ENCODE measurements at places on chromosomes 1 and 21.

- DNase-seq = no peak
Observed at GRCh38 chr1:31902510-31902860, 35.7 kb downstream of the PTP4A2 start.

- no peak for DNase-seq
Observed at GRCh38 chr1:119040906-119041305, 52.8 kb upstream of the TBX15 start.

DNA sequence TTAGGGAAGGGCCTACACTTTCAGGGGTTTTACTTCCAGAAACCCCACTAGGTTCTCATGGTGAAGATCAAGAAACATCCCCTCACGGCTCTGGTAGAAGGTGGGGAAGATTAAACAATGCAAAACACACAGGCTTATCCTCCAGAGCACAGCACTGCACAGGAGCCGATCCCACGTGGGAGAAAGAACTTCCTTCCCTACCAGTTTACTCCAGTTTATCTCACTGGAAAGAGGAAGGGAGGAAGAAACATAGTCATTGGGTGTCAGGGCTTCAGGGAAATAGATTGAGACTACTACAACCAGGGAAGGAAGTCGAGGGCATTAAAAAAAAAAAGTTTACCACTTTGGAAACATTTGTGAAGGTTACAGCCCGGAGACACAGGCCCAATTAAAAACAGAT lies 164.4 kb downstream of the NTPCR start:
- DNase-seq = peak; percentile 48

GRCh38 chr1:212959266-212960220 lies 9.2 kb downstream of the VASH2 start:
- no peak for DNase-seq
